Stimulated activated CD8-positive, alpha-beta memory T cell treated with anti-CD3 and anti-CD28 coated beads, Interleukin-12 subunit alpha, Interleukin-12 subunit beta, amount 100 ng/mL, for 4 hours (primary cell): ENCODE measurements at places on chromosomes 7 and 10.

DNA sequence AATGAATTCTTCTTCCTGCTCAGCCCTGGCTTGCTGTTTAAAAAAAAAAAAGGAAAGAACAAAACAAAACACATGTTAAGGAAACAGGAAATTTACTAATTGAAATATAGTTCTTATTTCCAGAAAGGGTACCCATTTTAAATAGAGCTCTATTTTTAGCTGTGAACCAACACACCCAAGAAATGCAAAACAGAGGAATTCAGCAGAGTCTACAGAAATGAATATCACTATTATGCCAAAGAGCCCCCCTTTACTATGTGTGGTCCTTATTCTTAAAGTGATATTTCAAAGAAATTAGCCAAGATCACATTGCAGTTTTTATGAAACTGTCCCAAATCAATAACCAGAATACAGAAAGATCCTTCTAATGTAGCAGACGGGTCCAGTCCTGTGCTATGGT is 53.7 kb downstream of the CCDC6 start:
- no peak for DNase-seq

DNA sequence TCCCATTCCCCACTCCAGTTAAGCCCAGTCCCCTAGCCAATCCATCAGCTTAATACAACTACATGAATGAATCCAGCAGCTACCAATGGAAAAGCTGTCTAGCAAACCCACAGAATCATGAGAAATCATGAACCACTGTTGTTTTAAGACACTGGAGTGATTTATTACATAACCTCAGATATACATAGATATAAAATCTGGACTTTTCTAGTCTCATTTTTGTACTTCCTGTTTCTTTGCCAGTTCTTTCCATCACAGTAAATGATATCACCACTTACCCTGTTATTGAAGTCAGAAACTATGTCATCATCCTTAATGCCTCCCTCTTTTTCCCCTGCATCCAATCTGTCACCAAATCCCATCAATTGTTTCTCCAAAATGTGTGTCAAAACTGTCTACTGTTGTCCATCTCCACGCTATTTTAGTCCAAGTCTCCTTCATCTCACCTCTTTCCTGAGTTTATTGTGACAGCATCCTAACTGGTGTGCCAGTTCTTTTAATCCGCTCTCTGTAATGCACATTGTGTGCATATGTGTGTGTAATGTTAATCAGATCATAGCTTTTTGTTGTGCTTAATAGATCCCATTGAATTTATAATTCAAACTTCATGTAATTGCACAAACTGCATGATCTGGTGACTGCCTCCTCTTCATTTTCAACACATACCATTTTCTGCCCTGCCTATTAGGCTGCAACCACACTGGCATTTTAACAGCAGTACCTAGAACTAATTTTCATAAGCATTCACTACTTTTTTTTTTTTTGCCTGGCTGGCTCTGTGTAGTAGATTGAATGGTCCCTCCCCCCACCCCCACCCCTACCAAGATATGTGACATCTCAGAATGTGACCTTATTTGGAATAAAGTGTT is 56.0 kb downstream of the MKLN1 start:
- DNase-seq, result no peak

DNA sequence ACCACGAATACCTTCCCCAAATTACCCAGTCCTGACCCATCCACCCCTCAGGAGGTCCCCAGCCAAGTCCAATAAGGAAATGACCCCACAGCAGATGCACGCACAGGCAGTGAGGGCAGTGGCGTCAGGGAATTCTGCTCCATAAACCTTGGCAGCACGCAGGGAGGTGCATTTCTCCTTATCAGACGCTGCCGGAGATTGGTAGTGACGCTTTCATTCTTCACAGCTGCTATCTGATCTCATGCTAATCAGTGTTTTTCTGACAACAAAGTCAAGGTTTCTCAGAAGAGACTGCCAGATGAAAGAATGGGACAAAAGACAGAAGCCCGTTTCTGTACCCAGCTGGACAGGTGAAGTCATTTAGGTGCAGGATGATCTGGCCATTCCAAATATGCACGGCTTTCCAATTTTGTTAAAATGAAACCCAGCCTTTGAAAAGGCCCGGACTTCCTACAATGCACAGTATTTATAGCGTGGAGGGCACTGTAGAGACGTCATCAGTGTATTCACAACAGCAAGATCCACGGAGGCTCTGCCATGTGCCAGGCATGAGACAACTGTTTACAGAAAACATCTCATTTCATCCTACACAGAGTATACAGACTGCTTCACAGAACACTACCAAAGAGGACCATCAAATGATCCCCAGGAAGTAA is 35.3 kb downstream of the DIP2C start:
- DNase-seq, result no peak

GRCh38 chr7:105768898-105769507 is 107.4 kb downstream of the ATXN7L1 start:
- no peak for DNase-seq

DNA sequence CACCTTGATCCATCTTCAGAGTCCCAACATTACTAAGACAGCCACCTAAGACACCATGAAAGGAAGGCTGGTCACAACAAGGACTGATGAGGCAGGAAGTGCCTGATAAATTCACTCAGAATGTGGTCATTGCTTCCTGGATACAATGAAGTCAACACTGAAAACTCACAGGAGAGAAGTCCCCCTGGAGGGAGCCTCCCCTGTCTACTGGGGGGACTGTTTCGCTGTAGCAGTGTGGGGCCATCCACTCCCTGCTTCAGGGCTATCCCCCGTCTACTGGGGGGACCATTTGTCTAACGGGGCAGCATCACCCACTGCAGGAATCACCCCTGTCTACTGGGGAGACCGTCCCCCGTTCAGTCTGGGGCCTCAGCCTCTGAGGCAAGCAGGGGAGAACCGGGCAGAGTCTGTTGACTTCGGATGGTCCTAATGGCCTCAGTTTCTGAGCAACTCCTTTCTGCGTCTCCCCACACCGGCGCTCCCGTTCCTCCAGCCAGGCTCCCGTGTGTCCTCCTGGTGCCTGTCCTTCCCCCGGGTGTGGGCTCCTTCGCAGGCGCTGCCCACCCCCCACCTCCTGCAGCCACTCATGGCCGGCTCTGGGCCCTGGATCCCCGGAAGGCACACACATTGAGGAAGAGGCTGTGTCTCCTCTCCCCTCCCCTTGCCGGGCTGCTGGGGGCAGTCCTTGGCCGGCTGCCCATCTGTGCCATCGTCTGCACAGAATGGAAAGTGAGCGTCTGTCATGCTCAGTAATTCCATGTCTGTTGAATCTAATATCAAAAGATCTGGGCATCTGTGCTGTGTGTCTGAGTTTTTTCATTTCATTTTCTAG is 59.9 kb upstream of the DNAJB6 start:
- DNase-seq, result no peak

DNA sequence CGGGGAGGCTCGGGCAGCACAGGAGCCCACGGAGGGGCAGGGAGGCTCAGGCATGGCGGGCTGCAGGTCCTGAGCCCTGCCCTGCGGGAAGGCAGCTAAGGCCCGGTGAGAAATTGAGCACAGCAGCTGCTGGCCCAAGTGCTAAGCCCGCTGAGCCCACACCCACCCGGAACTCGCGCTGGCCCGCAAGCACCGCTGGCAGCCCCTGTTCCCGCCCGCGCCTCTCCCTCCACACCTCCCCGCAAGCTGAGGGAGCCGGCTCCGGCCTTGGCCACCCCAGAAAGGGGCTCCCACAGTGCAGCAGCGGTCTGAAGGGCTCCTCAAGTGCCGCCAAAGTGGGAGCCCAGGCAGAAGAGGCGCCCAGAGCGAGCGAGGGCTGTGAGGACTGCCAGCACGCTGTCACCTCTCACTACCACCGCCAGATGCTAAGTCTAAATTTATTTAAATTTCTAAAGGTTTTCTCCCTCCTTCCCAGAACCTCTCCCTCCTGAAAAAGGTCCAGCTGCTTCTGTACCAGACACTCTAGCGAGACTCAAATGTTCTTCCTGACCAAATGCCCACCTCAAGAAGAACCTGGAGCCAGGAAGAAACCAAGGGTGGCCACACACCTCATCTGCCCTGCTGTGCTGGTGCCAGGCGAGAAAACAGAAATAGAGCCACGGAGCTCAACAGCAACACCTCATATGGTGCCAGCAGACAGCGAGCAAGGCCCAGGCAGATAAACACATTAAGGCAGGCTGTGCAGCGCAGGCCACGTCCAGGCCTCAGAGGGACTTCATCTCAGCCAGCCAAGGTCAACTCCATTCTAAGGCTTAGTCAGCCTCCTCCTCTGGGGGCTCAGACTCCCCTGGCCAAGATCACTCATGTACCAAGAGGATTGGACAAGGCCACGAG is 47.0 kb downstream of the KCNMA1 start:
- no peak for DNase-seq

DNA sequence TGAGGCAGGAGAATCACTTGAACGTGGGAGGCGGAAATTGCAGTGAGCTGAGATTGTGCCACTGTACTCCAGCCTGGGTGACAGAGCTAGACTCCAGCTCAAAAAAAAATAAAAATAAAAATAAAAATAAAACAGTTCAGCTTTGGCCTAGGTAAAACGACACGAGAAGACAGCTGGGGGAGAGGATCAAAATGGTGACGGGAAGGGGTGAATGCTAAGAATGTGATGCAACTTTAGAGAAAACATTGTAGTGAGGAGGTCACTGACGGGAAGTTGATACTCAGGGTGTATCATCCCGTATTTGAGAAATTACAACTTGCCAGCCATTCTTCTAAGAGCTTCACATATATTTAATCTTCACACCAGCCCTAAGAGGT is 1.1 kb downstream of the NDST2 start:
- DNase-seq, result no peak

DNA sequence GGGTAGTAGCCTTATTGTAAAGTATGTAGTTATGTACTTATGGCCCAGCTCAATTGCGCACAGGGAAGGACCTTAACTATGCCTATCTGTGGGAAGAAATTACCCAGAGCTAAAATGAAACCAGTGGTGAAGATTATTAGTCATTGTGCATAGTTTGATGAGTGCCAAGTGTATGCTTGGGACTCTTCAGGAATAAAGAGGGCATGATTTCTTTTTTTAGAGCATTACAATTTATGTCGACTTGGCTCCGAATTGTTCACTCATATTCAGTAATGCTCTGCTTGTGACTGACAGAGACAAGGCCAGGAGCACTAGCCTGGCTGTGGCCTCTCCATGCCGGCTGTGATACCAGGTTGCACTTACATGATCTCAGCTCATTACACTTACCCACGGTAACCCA is 269.5 kb downstream of the TRIL start:
- DNase-seq, result no peak

DNA sequence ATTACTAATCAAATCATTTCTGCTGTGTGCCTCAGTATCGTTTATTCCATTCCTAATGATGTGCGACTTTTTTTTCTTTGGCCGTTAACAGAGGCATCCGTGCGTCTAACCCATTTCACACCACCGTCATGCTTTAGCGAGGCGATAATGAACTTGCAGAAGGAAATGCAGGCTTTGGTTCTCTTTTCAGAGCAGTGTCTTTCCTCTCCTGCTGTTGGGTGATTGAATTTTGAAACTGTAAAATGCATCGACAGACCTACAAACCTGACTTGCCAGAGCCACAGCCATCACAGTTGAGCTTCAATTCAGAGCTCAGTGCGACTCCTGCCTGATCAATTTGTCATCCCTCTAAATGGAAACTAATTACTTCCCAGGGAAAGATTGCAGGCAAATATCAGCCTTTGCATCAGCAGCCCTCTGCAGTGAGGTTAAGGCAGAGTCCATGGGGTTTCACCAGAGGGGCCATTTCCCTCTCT is 486.0 kb upstream of the GALNT17 start:
- no peak for DNase-seq

- no peak for DNase-seq
Observed at GRCh38 chr10:74921744-74922143, 95.3 kb downstream of the KAT6B start.

GRCh38 chr7:135492151-135492550 is 17.8 kb downstream of the CNOT4 start:
- no peak for DNase-seq

DNA sequence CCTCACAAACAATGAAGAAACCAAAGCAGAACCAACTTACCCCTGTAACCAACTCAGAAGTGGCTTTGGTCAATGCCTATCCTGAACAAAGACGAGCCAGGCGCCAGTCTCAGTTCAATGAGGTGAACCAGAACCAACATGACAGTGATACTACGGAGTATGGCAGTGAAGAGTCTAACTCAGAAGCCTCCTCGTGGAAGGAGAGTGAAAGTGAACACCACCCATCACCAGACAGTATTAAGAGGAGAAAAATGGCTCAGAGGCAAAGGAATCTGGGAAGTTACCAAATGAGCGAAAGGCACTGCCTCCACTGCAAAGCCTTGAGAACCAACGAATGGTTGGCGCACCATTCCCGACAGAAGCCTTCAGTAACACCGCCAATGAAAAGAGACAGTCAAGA is 8.4 kb downstream of the SSMEM1 start:
- DNase-seq, result no peak

DNA sequence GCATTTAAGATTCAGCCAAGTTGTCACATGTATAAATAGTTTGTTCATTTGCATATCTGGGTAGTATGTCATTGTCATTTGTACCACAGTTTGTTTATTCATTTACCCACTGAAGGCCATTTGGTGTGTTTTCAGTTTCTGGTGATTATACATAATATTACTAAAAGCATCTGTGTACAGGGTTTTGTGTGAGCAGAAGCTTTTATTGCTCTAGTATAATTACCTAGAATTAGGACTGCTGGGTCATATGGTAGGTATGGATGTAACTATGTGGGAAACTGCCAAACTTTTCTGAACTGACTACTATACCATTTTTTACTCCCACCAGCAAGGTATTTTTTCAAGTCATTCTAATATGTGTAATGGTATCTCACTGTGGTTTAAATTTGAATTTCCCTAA is 584.0 kb upstream of the GHITM start:
- no peak for DNase-seq

- no peak for DNase-seq
Observed at GRCh38 chr10:117274509-117274908, 33.6 kb downstream of the SLC18A2 start.

DNA sequence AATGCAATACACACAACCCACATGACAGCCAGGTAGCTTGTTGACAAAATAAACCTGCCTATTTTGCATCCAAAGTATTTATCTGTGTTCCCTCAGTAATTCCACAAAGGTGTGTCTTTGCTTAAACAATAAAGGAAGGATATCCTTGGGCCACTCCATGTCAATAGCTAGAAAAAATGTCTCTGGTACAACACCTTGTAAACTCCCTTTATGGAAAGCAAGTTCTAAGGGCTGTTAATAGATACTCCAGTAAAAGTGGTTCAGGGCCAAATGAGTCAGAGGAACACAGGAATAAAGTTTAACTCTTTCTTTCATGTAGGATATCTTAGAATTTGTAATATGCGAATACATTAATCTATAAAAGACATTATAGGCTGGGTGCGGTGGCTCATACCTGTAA is 96.9 kb upstream of the LRRTM3 start:
- DNase-seq, result no peak

GRCh38 chr10:66405566-66405965 is 520.3 kb upstream of the LRRTM3 start:
- DNase-seq, result no peak
